ENCODE measurements at places on chromosomes 4 and X.

DNA sequence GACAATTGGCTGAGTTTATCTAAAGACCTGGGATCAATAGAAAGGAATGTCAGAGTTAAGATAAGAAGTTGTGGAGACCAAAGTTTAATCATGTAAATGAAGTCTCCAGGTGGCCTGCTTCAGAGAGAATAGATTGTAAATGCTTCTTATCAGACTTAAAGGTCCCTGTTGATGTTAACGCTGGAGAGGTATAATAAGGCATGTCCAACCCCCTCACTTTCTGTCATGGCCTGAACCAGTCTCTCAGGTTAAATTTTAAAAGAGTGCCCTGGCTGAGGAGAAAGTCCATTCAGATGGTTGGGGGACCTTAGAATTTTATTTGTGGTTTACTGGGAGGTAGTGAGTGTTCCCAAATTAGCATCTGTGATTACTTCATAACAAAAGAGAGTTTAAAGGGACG lies 86.7 kb downstream of the AKAP4 start:
- no peak for DNase-seq

DNA sequence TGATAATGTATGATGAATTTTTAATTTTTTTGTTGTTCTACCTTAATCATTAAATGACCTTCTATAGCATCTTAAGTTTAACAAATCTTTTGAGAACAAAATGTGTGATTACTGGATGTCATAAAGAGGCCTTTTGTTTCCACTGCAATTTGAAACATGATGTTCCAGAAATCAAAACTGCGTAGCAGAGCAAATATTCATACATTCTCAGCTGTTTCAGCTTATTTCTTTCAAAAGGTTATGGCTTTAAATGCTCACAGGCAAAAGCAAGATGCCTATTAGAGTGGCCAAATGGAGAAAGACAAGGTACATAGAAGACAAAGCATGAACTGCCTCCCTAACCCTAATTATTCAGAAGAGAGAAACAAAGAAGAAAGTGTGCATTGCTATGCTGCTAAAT lies 233.0 kb upstream of the SLC7A11 start:
- DNase-seq, result no peak

DNA sequence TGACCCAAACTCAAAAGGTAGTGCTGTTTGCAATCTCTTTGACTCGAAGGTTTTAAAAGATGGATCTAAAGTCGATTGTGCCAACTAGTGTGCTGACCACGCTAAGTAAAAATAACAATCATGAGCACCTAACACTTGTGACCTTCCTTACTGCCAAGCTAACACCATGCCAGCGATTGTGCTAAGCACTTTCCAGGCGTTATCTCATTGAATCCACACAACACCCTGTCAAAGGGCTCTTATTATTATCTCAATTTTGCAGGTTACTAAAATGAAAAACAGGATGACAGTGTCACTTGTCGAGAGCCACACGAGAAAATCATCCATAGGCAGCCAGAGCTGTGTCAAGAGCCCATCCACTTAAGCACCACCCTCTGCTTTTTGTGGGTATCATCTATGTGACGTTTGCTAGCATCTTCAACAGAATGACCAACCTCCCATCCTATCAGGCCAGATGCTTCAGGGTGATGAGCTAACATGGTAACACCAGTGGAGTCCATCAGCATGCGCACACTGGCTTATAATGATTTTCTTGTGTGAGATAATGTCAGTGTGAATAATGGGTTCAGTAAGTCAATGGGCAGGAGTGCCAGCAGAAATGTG lies 893 bp upstream of the GAB3 start:
- no peak for DNase-seq

DNA sequence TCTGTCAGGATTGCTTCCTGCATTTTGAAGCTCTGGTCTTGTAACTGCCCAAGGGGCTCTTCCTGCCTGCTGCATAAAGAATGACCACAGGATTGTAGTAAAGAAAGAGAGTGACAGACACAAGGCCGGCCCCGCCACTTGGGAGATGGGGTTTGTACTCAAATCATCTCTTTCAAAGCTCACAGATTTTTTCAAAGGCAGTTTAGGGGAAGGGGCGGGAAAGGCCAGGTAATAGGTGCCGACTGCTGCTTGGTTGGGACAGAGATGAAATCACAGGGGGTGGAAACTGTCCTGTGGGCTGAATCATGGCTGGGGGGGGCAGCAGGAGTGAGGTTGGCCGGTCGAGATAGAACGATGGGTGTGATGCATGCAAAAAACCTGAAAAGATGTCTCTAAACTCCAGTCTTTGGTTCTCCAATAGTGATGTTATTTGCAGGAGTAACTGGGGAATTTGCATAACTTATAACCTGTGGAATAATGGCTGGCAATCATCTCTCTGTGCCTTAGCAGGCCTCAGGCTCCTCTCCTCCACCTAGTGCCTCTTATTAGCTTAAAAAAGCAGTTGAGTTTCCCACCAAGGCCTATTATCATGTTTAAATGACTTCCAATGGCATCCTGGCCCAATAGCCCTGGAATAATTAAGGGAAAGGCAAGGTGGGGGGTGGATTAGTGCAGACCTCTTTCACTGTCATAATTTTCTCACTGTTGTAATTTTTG lies 778.4 kb upstream of the FRG1 start:
- no peak for DNase-seq

- DNase-seq, result no peak
These were observed 198.2 kb upstream of the CXorf66 start for GRCh38 chrX:140163371-140164159.

GRCh38 chr4:143512978-143513313 lies 556 bp upstream of the SMARCA5 start:
- no peak for DNase-seq

DNA sequence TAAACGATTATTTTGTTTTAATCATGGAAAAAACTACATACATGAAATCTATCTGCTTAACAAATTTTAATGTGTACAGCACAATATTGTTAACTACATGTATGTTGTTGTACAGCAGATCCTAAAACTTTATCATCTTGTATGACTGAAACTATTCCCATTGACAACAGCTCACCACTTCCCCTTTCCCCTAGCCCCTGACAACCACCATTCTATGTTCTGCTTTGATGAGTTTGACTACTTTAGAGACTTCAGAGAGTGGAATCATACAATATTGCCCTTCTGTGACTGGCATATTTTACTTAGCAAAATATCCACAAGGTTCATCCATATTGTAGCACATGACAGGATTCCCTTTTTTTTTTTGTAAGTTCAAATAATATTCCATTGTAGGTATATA lies 185.9 kb downstream of the CFAP299 start:
- no peak for DNase-seq

- no peak for DNase-seq
These were observed 14.0 kb upstream of the GLOD5 start for GRCh38 chrX:48747415-48748016.

DNA sequence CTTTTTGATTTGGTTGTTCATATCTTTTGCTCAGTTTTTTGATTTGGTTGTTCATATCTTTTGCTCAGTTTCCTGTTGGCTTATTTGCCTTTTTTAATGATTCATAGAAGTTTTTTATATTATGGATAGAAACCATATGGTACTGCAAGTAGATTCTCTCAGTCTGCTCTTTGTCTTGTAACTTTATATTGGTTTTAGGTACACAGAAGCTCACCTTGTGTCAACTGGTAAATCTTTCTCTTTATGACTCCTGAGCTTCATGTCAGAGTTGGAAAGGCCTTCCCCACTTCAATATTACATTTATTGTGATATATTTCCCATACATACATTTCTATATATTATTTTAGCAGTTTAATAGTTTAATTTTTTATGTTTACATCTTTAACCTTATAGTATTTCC lies 8.2 kb upstream of the VGLL1 start:
- no peak for DNase-seq

DNA sequence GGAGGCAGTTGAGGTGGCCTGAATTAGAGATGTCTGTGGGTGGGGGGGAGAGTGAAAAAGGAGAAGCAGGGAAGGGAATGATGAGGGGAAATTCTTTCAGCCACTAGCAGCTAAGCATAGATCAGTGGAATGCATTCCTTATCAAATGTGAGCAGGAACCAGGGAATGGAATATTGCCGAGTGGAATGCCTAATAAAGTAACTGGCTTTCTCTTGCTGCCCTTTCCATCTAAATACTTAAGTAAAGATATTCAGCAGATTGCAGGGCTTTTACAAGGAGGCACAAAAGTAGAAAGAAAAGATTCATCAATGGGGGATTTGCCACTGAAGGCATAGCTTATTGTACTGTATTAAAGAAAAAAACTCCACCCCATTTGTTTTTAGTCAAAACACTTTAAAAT lies 263.0 kb upstream of the RPS6KA3 start:
- no peak for DNase-seq

DNA sequence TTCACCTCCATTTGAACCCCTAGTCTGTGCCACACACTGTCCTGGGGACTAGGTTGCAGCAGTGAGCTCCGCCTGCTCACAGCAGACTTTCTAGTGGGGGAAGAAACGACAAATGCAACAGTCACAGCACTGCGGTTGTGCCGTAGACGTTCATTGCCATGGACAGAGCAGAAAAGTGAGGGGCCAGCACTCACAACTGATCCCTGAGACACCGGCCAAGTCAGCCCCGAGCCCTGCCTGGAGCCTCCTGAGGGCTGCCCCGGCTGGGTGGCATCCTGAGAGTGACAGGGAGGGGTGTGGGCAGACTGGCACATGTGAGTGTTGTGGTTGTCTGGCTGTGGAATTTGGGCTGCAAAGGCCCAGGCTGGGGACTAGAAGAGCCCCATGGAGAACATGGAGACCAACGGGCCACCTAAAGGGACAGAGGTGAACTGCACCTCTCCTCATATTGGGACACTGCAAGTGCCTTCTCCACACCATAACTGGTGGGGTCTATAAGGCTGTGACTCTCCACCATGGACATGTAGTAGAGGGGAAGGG lies 4.6 kb downstream of the DUSP9 start:
- no peak for DNase-seq

GRCh38 chr4:154389148-154389547 lies 102.5 kb downstream of the DCHS2 start:
- DNase-seq, result no peak

GRCh38 chr4:34486461-34487363 lies 1757.6 kb downstream of the ARAP2 start:
- DNase-seq, result no peak

GRCh38 chr4:147913137-147913536 lies 181.2 kb downstream of the ARHGAP10 start:
- DNase-seq, result no peak

GRCh38 chr4:156053174-156053573 lies 99.5 kb upstream of the CTSO start:
- DNase-seq, result no peak

- DNase-seq, result no peak
These were observed 207.7 kb downstream of the STIM2 start for GRCh38 chr4:27068151-27068867.

DNA sequence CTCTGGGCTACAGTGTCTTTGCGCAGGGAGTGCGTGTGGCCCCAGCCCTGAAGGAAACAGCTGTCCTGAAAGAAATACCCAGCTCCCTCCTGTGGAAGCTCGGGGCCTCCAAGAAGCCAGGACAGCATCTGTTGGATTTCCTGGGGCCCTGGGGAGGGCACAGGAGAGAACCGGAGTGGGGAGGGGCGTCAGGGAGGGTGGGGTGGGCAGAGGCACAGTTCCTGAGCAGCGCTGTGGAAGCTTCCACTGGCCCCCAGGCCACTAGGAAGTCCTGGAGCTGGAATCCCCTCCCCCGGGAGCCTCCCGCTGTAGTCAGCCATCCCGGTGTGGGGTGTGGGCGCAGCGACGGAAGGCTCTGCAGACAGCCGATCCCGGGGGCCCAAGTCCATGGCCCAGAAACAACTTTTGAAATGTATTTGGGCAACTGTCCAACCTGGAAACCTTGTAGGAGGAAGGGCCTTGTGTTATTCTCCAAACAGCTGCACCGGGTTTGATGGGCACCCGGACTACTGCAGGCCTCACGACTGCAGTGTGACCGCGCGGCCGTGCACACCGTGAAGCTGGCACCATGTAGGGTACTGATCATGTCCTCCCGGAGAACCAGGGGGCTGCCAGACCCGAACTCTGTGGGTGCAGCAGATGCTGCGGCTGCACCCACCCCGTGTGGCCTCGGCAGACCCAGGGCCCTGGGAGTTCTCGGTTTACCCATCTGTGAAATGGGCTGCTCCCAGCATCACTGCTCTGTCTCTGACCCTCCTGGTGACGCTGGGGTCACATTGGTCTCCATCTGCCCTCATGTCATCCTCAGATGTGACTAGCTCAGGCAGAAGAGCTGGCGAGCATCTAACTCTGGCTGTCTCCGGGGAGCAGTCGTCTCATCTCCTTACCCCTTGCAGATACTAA lies 68.5 kb upstream of the HMX1 start:
- DNase-seq, result no peak

DNA sequence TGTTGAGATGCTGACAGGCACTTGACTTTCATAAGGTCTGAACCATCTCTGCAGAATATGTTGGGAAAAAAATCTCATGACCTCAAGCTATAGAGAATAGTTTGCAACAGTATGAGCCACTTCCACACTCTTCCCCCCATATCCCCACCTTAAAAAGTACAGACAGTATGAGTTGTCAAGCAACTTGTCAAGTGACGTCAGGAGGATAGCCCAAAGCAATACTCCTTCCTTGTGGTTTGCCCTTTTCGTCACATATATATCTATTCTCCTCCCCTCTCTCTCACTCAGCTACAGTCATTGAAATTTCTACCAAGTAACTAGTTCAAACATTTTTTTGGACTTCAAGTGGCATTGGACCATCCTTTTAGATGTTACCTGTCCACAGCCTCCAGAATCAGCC lies 67.7 kb downstream of the MCF2 start:
- DNase-seq, result no peak

GRCh38 chr4:147371661-147372060 lies 109.2 kb upstream of the EDNRA start:
- peak; percentile 73 for DNase-seq

DNA sequence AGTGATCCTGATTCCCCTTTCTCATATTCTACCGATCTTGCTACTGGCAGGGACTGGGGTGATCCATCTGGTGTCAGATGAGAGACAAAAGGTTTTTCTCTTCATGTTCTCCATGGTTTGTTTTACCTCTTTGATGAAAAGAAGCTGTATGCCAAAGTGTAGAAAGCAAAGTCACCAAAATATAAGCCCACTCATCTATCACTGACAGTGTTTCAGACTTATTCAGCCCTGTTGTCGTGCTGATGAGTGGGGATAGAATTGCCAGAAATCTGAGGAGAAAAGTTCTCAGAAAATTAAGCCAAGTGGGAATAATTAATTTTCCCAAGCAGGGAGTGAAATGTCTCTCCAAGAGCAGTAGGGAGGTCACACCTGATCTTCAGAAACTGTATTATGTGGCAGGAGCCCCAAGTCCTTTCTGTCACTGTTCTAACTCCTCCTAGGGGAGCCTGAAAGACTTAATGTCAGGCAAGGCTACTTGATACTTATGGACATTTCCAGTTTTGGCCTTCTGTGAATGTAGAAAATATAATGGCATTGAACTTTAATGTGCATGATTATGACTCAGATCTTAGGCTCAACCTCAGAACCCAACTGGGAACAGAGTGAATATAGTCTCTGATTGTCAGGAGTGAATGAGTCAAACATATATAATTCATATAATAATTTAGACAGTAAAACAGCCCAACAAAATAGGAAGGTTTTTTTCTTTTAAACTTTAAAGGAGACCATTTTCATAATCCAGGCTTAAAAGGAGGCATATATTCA lies 298.1 kb downstream of the ANKRD50 start:
- DNase-seq, result peak; percentile 49

GRCh38 chr4:71402616-71403015 lies 63.8 kb downstream of the SLC4A4 start:
- no peak for DNase-seq

- DNase-seq, result no peak
These were observed 1.3 kb downstream of the PRR32 start for GRCh38 chrX:126820700-126821420.

- no peak for DNase-seq
These were observed 28.7 kb upstream of the CASK start for GRCh38 chrX:41952102-41952501.

GRCh38 chr4:38275331-38276100 lies 315.3 kb downstream of the PTTG2 start:
- no peak for DNase-seq
